ENCODE measurements at places on chromosomes 12 and 14. TPM values are rescaled to one million over a fixed set of nuclear protein-coding genes. Genes with fewer than 3 reads are reported as not detected.

DNA sequence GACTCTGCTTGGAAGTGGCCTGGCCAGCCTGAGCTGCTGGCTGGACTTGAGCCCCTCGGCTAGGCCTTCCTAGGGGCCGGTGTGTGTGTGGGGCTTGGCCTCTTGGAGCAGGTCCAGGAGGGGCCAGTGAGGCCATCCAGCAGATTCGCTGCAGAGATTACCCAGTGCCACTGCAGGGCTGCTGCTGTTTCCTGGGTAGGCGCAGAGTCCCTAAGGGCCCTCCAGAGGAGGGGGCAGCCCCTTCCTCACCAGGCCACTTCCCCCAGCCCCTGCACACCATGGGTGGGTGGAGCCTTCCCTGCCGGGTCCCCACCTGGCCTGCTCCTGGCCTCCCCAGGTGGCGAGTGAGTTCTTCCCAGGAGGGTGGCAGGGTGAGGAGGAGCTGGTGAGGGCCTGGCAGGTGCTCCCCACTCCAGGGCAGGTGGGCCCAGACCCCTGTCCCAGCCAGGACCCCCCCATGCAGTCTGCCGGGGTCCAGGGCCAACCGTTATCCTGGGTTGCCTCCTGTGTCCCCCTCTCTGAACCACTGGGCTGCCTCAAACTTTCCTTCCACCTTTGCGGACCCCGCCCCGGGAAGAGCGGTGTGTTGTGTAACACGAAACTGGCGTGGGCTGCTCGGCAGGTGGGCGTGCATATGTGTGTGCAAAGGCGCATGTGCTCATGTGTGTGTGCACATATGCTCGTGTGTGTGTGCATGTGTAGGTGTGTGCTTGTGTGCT, 25.1 kb downstream of the ASPG start:
- DNase-seq, result no peak

- no peak for DNase-seq
These were observed 68.0 kb upstream of the IFNG-AS1 start for GRCh38 chr12:67921286-67921685.

DNA sequence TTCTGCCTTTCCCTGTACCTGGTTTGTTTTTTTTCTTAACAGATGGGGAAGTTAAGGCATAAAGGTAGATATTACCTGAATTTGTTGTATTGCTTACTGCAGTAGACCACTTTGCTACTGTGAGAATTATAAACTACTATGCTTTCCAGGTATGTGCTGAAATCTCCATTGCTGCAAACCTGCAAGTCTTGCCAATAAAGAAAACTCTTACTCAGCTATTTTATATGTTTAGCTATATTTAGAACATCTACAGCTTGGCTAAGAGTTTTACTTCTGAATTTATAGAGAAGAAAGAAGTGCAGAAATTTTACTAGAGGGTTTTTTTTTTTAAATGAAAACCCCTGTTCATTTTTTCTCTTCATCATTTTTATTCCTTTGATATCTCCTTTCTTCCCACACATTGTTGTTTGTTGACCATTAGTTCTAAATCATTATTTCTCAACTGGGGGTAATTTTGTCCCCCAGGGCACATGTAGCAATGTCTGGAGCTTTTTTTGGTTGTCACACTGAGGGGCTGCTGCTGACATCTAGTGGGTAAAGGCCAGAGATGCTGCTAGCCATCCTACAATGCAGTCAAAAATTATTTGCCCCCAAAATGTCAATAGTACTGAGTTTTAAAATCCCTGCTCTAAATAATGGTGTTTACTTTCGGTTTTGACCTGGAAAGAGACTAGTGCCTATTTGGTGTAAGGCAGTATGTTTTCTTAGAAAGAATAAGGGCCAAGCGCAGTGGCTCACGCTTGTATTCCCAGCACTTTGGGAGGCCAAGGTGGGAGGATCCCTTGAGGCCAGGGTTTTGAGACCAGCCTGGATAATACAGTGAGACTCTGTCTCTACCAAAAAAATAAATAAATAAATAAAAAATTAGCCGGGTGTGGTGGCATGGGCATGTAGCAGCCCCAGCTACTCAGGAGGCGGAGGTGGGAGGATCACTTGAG, 48.6 kb downstream of the PCNX1 start:
- DNase-seq, result no peak

GRCh38 chr12:103924761-103925641, 5.2 kb upstream of the HSP90B1 start:
- peak; percentile 87 for DNase-seq

GRCh38 chr14:34190717-34191116, 239.8 kb upstream of the EGLN3 start:
- no peak for DNase-seq

Gene DTX1
- total RNA-seq, result not detected

GRCh38 chr14:70755655-70756054, 53.7 kb downstream of the MAP3K9 start:
- no peak for DNase-seq

DNA sequence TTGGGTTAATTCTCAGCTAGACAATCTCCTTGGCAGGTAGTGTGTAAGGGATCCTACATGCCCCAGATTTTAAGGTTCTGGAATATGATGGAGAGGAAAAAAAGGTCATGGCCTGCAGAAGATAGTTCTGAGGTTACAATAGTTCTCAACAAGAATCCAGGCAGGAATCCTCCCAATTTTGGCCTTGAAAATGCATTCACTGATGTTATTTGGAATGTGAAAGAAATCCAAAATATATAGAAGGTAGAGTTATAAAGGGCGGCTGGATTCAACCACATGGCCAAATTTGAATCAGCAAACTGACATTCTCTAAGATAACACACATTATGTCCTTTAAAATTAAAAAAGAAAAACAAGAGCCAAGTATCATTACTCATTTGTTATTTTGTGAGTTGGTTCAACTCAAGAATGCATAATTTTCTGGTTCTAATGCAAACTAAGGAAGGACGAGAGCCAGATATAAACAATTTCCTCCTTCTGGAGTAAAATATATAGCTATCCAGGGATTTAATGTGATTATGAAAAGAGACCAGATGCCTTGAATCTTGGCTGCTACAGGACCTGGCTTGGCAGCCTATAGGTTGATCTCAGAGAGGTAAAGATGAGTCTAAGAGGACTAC, 177.0 kb upstream of the G2E3 start:
- DNase-seq, result peak; percentile 51

DNA sequence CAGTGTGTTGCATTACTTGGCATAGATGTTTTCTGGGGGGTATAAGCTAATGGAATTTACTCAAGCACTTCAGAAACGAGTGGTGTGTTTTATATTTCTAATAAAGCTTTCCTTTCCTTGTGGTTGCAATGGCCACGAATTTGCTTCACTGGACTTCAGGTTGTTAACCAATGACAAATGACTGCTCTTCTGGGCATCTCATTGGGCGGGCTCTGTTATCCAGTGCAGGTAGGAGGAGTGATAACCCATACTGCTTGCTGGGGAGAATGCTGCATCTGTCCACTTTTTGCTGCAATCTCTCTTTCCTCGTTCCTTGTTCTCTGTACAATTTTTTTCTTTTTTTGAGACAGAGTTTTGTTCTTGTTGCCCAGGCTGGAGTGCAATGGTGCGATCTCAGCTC, 80.0 kb upstream of the RPH3A start:
- DNase-seq, result no peak

Gene TAS2R19
- total RNA-seq, result not detected

DNA sequence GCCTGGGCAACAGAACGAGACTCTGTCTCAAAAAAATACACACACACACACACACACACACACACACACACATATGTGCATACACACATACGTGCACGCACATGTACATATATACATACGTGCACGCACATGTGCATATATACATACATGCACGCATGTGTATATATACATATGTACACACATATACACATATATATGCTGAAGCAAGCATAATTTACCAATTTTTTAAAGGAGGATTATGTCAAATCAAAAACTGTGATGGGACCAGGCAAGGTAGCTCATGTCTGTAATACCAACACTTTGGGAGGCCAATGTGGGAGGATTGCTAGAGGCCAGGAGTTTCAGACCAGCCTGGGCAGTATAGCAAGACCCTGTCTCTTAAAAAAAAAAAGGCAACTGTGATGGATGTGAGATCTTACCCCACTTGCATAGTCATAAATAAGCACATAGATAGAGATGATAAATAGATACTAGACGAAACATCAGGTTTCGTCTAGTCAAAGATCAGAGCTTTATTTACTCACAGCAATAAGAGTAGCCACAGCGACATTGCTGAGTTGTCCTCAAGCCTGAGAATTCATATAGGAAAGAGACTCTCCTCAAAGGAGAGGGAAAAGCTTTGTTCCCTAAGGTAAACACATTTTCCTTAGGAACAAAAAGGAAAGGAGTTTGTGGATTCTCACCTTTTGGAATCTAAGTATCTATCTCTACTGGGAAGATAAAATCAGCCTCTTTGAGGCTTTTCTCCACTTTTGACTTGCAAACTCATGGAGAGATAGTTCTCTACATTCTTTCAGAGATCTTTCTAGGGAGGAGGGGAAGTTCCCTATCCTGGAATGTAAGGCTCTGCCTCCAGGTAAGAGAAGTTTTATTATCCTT, 74.7 kb upstream of the AMN1 start:
- DNase-seq, result no peak

GRCh38 chr14:38207736-38208617, at the start of gene SSTR1:
Gene SSTR1, plus strand, starts transcription at chr14:38207904. Its CDS starts 1,486 bp downstream, at chr14:38209390.
- DNase-seq, result no peak

Gene CTSG
- total RNA-seq, result not detected

DNA sequence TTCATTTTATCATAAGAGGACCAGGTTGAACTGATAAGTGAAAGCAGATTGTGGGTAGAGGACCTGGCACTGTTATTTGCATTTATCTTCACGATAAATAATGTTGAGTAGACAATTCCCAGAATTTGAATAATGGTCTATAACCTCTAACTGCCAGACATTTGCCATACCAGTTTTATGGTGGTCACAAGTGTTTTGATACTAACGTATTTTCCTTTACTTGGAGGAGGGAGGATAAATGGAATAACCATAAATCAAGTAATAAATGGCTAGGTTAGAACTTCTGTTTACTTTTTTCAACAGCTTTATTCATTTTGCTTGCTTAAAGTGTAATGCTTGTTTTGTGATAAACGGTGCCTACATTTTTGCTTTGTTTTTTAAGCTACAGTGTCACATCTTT, 9.5 kb downstream of the PAX9 start:
- DNase-seq, result no peak

Gene LUM
- 94.9 TPM for total RNA-seq

DNA sequence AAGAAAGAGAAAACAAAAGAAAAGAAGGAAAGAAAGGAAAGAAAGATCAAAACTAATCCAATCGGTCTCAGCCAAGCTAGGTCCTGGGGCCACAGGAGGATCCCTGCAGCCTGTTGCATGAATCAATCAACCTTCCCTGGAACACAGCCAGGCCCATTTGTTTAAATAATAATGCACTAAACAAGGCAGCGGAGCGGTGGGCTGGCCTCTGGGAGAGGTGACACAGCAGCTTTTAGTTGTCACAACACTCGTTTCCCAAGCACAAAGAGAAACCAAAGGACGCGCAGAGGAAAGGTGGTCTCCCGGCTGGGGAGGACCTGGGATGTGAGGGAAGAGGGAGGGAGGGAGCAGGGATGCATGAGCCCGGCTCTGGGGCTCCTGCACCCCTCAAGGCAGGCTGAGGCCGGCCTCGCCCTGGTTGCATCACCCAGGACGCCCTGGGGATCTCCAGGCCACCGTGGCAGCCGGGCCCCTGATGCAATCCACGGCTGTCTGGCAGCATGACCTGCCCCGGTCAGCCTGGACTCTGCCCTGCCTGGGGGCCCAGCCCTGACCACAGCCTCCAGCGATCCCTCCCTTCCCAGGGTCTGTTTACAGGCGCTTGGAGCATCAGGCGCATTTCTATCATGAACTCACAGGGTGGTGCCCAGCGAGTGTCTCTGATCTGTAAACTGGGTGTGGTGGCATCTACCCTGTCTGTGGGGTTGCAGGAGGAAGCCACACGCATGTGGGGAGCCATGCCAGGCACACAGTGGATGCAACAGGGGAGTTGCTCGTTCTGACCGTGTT, 32.5 kb downstream of the MMP17 start:
- DNase-seq, result peak; percentile 89

Gene CIDEB
- not detected for total RNA-seq

DNA sequence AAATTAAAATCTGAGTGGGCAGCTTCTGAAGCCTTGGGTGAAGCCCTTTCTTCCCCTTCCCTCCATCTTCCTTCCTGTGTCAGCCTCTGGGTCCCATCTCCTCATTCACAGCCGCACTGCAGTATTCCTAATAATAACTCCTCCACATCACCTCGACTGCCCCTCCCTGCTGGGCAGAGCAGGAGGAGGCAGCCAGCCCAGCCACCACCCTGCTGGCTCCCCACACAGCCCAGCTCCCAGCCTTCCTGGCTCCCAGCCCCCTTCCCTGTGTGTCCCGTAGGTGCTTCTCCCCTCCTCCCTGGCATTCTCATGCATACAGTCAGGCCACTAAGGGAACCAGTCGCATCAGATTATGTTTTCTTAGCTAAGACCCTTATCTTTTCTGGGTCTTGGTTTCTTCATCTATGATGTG, 3.7 kb downstream of the IFFO1 start:
- DNase-seq, result peak; percentile 82

- DNase-seq, result no peak
These were observed 49.1 kb upstream of the FKBP4 start for GRCh38 chr12:2745655-2746054.

DNA sequence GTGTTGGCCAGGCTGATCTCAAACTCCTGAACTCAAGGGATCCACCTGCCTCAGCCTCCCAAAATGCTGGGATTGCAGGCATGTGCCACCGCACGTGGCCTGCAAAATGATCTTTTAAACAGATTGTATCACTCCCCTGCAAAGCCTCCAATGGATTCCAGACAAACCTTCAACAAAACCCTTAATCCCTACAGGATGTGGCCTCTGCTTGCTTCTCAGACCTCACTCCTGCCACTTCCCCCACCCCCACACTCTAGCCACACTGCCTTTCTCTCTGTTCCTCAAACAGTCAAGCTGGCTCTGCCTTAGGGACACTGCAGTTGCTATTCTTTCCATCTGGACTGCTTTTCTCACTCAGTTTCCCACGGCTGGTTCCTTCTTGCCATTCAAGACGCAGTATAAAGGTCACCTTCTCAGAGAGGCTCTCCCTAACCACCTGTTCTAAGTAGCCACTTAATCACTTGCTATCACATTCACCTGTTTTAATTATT, 47.3 kb upstream of the TMED10 start:
- DNase-seq, result no peak

GRCh38 chr12:25384893-25385248, 134.1 kb upstream of the KRAS start:
- no peak for DNase-seq

DNA sequence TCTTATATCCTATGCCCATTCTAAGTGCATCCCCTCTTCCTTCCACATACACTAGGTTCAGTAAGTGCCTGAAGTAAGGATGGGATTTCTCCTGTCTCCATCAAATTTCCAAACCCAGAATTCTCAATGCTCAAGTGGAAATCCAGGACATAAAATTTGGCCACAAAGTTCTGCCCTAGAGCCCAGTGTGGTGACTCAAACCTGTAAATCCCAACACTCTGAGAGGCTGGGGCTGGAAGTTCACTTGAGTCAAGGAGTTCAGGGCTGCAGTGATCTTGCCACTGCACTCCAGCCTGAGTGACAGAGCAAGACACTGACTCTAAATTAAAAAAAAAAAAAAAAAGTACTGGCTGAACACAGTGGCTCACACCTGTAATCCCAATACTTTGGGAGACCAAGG, 4.5 kb upstream of the ARF3 start:
- no peak for DNase-seq

Data from MG63 (cell line).